CD4-positive, CD25-positive, alpha-beta regulatory T cell (primary cell): ENCODE measurements at places on chromosomes 4 and X. TPM values are rescaled to one million over a fixed set of nuclear protein-coding genes. Genes with fewer than 3 reads are reported as not detected.

The APLN gene
- not detected for polyA plus RNA-seq

The TAPT1 gene
- polyA plus RNA-seq, result 35.3 TPM

The HSD17B13 gene
- polyA plus RNA-seq, result not detected

The FSTL5 gene
- not detected for polyA plus RNA-seq

The NSUN7 gene
- polyA plus RNA-seq, result not detected

The RAB41 gene
- polyA plus RNA-seq, result not detected

The RNF212 gene
- 3.5 TPM for polyA plus RNA-seq

The SMR3B gene
- not detected for polyA plus RNA-seq
